Fibroblast of skin of right biceps (primary cell): ENCODE measurements at places on chromosomes 12 and 14.

GRCh38 chr12:71684081-71684480 lies 1.8 kb upstream of the TMEM19 start:
- DNase-seq = no peak

- DNase-seq = peak; percentile 69
Observed at GRCh38 chr14:36293824-36294223, 26.6 kb downstream of the MBIP start.

- DNase-seq = no peak
Observed at GRCh38 chr12:112439769-112440168, 21.0 kb downstream of the PTPN11 start.

DNA sequence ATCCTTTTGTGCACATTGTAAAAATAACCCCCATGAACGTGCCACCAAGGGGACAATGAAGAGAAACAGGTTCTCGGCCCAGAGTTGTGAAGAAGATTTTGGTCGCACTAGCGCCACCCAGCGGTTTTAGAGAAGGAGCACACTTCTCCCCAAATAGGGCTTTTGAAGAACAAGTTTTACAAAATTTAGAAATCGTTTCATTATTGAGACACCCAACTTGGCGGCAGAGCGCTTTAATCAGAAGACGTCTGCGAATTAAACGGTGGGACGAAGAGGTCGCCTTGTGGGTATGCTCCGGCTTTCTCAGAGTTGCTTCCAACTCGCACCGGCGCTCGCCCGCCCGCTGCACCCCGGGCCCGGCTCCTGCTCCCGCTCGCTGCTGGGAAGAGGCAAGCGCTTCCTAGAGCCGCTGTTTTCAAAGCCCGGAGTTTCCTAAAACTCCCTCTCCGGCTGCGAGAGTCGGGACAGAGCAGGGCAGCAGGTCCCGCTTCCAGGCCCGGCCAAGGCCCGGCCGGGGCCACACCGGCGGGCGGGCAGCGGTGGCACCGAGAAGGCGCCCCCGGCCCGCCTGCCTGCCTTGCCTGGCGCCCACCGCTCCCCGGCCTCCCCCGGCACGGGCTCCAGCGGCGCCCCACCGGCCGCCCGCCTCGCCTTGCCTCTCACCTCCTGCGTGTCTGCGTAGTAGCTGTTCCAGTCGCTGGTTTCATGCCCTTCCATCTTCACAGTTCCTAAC lies 645 bp downstream of the FOXA1 start:
- peak; percentile 75 for DNase-seq

DNA sequence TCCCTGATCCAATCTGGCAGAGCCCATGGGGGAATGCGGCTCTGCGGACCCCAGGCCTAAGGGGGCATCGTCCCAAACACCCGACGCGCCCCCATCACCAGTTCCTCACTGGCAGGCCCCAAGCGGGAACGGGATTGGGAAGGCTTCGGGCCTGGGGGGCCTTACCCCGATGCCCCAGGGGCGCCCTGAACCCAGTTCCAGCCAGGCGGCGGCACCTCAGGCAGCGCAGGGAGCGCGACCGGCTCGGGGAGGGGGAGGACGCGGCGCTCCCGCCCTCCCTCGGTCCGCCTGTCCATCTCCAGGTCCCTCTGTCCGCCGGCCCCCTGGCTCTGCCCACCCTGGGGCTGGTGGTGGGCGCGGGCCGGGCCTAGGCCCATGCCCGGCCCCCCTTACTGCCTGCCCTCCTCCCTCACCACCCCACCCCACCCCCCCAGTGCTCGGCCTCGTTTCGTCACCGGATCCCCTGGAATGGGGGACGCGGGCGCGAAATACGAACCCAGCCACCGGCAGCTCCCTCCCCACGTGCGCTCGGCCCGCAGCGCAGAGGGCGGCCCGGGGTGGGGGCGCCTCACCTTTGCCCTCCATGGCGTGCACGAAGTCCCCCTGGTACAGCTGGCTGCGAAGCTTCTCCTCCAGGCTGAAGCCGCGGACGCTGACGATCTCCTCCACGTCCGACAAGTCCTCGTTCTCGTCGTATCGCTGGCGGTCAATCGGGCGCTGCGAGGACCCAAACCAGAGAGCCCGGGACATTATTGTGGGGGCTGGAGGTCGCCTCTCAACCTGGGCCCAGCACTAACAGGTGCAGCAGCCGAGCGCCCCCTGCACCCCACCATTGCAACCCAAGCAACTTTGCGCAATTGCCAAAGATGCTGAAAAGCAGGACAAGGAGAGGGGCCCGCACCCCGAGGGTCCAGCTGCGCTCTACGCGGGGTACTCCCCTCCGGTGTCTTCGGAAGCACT lies 2.3 kb downstream of the KDM2B start:
- DNase-seq = peak; percentile 60

DNA sequence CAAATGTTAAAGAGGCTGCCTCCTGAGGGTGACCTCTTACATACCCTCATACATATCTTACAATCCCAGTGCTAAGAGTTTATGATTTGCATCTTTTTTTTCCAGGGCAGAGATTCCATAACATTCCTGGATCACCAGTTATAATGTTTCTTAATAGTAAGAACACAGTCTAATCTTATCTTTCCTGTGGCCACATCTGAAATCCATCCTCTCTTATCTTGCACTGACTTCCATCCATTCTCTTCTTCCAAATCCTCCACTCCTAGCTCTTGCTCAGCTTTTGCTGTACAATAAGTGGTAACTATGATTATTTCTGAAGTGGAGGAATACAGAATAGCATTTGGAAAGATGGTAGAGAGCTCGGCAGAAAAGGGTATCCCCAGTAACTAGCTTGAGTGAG lies 6.3 kb downstream of the CALCOCO1 start:
- DNase-seq = no peak

GRCh38 chr12:127899971-127900370 lies 367.0 kb upstream of the TMEM132C start:
- no peak for DNase-seq

GRCh38 chr14:88612981-88613380 lies 50.1 kb downstream of the ZC3H14 start:
- no peak for DNase-seq

GRCh38 chr12:132279930-132280329 lies 49.5 kb downstream of the GALNT9 start:
- no peak for DNase-seq
